ENCODE measurements at places on chromosomes 2 and 18.
A peak's percentile ranks its signal among the peaks of the same experiment; 100 is the strongest.

DNA sequence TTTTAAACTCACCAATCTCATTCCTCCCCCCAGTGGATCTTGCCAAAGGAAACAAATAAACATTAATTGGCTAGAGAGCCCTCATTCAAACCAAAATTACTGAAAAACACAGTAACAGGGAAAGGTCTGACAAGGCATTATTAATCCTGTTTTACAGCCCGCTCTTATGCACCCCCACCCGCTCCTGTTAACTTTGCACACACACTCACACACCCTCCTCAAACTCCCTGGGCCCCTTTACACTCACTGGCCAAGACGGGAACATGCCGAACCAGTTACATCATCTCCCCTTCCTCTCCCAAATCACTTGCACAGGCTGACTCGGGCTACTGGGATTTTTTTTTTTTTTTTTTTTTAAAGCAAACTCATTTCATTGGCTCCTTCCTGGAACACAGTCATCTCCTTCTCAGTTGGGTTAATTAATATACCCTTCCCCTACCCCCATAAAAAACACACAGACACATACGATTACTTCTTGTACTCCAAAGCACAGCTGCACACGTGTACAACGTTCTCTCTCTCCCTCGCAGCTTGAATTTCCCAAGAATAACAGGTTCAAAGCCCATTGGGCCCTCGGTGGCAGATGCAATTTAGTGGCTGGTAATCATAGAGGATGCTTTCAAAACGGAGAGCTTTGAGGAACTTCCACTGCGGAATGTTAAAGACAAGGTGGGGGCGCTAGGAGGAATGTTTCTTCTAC is 31.8 kb downstream of the KLF7 start:
- DNase-seq = no peak

- no peak for DNase-seq
These were observed 48.2 kb downstream of the SLC66A3 start for GRCh38 chr2:11203480-11203879.

DNA sequence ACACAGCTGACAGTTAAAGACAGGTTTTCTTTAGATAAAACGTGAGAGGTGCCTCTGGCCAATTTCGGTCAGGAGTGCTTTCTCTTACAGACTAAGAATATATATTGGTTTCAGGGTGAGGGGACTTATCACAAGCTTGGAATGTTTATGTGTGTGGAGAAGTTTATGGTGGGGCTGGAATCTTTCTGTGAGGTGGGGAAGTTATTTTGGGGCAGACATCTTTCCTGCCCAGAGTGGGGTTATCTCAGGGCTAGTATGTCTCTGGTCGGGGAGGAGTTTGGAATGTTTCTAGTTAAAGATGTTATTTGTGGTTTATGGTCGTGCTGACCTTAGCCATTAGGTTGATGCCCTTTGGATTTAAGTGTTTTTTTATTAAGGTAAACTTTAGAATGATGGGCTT is 115.2 kb downstream of the SLC5A7 start:
- no peak for DNase-seq

- no peak for DNase-seq
These were observed 51.9 kb downstream of the APLF start for GRCh38 chr2:68519236-68519635.

DNA sequence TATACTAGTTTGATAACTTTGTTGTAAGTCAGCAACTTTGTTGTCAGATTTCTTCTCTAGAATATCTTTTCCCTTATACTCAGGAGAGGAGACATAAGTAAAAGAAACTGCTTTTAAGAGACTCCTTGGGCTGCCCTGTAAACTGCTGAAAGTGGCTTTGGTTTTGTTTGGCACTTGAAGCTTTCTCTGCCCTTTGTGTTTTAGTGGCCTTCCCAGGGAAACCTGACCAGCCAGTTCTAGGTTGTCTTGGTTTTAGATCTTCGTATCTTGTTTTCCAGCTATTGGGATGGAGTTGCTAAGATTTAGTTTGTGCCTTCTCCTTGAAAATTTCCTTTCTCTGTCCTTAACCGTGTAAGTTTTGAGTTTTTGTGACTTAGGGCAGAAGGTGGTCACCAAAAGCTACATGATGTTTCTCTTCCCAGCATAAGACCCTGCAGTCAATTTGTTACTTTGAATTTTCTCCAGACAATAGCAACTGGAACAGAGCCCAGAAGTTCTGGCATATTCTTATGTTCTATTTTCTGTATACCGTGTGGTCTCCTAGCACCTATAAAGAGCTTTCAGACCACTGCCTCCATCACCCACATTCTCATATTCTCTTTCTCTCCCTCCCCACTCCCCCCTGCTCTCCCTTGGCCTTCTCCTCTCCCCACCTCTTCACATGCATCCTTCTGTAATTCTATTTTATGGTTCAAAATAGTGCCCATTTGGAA is 81.1 kb downstream of the BOLA3 start:
- no peak for DNase-seq

DNA sequence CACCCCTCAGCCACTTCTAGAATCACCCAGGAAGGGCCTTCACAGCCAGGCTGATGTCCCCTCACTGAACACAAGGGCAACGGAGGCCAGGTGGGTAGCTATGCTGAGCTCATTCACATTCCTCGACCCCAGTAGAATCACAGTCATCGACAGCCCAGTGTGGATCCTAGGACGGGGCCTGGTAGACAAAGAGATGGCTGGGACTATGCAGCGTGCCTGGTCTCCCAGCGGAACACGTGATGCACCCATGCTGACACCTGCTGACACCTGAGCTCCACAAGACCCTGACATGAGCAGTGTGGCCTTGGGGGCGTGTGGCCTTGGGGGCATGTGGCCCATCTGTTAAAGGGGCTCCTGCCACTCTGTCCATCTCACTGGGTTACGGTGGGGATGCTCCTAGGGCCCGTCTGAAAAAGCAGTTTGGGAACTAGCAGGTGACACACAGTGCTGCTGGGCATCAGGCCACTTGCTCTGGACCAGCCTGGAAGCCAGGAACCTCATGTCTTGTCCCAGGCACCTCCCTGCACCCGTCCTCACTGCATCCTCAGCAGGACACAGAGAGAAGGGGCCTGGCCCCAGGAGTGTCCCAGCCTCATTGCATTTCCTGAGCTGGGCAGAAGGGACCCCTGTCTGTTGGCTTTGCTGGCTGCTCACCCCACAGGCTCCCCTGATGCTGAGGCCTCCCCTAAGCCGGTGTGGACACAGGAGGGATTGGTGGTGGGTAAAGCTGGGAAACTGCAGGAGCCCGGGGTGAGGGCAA is 9.7 kb downstream of the ECEL1 start:
- no peak for DNase-seq

GRCh38 chr18:68172842-68173549 is 541.9 kb downstream of the TMX3 start:
- no peak for DNase-seq

DNA sequence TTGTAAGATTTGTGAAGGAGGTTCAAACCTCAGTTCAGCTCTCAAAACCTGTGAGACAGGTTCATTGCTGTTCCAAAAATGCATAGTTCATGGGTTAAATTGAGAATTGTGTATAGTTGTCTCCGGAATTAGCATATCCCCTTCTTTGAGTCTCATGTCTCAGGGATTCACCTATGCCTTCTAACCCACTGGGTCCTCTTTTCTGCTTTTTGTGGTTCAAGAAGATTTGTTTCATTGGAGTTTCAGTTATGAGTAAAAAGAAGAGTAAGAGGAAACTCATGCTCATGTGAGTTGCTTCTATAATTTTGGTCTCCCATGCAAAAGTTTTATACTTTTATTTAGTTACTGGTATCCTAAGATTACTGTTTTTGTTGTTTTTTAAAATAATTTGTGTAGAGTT is 1219.8 kb upstream of the ZEB2 start:
- no peak for DNase-seq

DNA sequence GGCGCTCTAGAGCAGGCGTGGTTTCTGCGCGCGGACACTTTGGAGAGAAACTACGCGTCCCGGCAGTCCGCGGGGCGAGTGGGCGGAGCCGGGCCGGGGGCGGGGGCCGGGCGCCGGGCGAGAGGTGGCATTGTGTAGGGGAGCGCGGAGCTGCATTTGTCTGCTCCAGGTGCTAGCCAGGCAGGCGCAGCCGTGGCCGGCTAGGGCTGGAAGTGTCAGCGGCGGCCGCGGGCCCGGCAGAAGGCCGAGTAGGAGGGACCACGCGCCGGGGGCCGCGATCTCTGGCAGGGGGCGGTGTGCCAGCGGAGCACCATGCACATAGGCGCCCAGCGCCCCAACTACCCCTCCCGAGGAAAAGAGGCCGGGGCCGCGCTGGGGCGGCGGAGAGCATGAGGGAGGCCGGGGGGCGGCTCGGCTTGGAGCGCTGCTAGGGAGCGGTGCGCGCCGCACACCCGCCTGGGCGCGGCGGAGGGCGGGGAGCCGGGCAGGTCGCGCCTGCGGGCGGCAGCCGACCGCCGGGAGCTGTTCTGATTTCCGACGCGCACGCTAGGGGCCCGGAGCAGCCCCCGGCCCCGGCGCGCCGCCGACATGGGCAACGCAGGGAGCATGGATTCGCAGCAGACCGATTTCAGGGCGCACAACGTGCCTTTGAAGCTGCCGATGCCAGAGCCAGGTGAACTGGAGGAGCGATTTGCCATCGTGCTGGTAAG is at the start of gene FMNL2:
TSS of gene FMNL2 (plus strand) at position 159 of the 710 bp plus-strand sequence.
- no peak for DNase-seq

DNA sequence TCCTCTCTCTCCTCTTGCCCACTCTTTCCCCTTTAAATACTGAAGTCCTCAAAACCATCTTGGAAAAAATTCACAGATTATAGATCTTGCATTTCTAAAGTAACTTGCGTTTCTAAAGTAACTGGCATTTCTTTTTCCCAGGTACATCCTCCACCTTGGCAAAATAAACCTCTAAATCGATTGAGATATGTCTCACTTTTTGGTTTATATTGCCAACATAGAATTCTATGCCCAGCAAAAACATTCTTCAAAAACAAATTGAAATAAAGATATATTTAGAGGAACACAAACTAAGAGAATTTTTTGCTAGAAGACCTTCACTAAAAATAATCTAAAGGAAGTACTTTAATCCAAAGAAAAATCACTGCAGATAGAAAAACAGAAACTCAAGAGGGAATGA is 122.5 kb upstream of the RBMS1 start:
- no peak for DNase-seq

DNA sequence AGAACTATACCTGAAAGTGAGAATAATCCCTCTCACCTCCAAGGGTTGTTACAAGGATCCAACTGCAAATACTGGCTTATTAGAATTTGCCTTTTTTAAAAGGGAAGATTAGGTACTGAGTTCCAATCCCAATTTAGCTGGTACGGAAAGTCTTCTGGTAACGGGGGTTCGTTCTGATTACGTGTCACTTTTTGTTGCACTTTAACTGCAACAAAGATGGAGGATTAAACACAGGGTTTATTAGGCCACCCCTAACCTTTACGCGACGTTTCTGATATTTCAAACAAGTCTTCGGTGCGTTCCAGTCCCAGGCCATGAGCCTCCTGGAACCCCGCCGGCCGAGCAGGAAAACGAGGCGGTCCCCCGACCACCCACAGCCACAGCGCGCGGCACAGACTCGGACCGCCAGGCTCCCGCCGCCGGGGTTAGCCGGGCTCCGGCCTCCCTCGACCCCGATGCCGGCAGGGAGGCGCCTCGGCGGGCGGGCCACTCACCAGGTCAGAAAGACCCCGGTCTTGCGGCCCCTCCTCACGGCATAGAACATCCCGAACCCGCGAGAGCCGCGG is 411 bp downstream of the RNASEH1 start:
- DNase-seq = no peak

- no peak for DNase-seq
These were observed 88.5 kb downstream of the RTTN start for GRCh38 chr18:70116949-70117348.

DNA sequence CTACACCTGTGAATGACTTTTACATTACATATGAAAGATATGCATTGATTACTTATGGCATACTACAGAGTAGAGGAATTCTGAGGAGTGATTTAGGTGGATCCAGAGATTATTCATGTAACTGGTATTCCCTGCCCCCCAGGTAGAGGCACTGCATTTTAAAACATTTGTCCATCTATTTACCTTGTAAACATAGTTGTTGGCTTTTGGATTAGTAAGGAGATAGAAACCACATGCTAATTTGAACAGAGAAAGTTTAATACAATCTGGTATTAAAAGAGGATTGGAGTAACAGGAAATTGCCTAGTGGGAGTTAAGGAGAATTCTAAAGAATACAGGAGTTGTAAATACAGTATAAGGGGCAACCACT is 15.9 kb downstream of the GALNT3 start:
- no peak for DNase-seq

GRCh38 chr2:9249020-9249800 is 42.6 kb downstream of the ASAP2 start:
- no peak for DNase-seq

DNA sequence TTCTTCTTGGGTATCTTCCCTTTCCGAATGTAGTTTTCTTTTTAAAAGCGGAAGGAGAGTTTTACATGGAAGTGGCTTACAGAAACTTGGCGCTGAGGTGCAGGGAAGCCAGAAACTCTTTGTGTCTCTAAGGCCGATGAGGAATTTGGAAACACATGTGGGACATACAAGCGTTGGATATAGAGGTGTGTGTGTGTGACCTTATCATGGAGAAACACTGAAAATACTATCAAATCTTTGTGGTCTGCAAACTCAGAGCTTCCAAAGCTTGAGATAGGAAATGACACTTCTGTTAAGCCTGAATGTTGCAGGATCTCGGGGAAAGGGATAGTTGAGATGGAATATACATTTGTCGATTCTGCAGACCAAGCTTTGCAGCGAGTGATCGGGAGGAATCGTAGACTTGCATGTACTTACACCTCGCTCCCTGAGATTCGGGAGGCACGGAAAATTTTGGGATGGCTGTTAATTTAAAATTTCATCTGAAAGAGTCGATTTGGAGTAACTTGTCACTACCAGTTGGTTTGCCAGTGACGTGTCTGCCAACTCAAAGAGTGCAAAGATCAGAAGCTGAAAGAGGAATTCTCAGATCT is 1.0 kb downstream of the NAB1 start:
- peak; percentile 29 for DNase-seq

DNA sequence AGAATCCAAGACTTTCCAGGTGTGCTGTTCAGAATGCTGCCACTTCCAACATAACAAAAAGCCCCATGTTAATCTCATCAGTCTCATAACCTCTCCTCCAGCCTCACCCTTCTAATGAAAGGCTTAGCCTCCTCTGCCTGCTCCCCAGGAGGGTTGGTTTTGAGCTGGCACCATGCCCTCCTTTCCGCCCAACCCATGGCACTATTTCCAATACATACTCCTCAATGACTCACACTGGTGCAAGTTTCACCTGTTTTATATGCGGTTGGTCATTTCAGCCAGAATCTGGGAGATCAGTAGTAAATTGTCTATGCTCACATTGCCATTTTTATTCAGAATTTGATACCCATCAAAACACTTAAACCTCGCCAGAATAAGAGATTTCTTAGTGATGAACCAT is 157.6 kb upstream of the NRP2 start:
- no peak for DNase-seq

DNA sequence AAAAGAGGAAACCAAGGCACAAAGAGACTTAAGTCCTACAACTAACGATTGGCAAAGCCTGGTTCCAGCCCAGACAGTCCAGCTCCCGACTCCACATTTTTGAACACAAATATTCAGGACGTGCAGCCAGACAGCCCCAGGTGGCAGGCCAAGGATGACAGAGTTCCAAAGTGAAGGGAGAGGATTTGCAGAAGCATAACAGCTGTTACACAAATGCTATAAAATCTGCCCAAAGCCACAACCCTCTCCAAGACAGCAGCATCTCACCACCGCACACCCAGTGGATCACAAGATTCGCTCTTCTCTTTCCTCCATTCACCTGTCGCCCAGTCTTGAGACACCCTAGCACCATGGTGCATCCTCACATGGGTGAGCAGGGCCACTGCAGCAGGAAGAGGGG is 227.1 kb upstream of the ID2 start:
- no peak for DNase-seq

- peak; percentile 71 for DNase-seq
These were observed 11.0 kb upstream of the SFTPB start for GRCh38 chr2:85678794-85679672.
